Stimulated activated naive B cell treated with anti-CD40 and anti-IgM and Interleukin-4, amounts not matched to agents 10 μg/mL and 1 μg/mL and 100 μg/mL, for 72 hours (primary cell): ENCODE measurements at places on chromosomes 2 and 18.

GRCh38 chr2:45758018-45758417 is 106.5 kb downstream of the PRKCE start:
- no peak for DNase-seq

- no peak for DNase-seq
Observed at GRCh38 chr18:40360558-40360957, 1594.5 kb upstream of the PIK3C3 start.

DNA sequence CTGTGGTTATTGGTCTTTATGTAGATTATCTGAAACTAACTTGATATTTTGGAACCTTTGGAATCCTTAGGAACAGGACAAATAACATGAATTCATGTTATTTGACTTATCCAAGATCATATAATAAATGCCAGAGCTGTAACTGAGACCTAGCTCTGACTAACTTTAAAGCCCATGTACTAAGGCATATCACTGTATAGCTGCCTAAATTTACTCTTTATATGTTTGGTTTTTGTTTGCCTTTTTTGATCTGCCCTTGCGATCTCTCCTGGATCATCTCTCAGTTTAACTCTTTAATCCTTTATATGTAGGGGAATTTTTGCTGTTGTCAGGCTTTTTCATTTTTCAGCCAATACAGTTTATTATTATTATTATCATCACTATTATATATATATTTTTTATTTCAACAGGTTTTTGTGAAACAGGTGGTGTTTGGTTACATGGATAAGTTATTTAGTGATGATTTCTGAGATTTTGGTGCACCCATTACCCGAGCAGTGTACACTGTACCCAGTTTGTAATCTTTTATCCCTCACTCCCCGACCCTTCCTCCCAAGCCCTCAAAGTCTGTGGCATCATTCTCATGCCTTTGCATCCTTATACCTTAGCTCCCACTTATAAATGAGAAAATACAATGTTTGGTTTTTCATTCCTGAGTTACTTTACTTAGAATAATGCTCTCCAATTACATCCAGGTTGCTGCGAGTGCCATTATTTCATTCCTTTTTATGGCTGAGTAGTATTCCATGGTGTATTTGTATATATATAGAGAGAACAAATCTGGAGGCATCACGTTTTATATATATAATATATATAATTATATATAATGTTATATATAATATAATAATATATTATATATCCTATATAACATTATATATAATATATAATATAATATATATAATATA is 48.9 kb downstream of the APLF start:
- DNase-seq, result no peak

GRCh38 chr2:204234879-204235278 is 298.3 kb downstream of the ICOS start:
- DNase-seq, result no peak

GRCh38 chr2:49110571-49110970 is 43.7 kb downstream of the FSHR start:
- no peak for DNase-seq

GRCh38 chr2:7927691-7928090 is 754.2 kb upstream of the ID2 start:
- no peak for DNase-seq

GRCh38 chr2:160345071-160345764 is 145.1 kb upstream of the ITGB6 start:
- DNase-seq, result no peak

- DNase-seq, result no peak
Observed at GRCh38 chr18:62963507-62963906, 248.2 kb downstream of the PHLPP1 start.

- no peak for DNase-seq
Observed at GRCh38 chr2:193141-193671, 70.6 kb downstream of the SH3YL1 start.

DNA sequence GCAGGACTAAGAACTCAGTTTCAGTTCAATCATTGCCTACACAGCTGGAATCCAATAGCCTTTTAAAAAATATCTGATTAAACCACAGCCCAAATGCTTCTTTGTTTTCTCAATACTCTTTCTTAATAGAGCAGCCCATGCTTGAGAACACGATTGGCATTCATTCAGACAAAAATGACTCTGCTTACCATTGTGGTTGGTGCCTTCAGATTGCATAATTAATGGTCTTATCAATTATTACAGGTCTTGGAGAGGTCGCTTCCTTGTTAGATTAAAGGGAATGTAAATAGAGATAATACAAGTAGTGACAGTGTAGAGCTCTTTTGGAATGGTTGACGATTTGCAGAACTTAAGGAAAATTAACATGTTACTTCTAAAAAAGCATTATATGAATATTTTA is 107.2 kb downstream of the RNF152 start:
- DNase-seq, result no peak

GRCh38 chr18:78965917-78966792 is 13.5 kb upstream of the SALL3 start:
- DNase-seq, result no peak

GRCh38 chr2:2536416-2537056 is 205.5 kb upstream of the MYT1L start:
- no peak for DNase-seq

DNA sequence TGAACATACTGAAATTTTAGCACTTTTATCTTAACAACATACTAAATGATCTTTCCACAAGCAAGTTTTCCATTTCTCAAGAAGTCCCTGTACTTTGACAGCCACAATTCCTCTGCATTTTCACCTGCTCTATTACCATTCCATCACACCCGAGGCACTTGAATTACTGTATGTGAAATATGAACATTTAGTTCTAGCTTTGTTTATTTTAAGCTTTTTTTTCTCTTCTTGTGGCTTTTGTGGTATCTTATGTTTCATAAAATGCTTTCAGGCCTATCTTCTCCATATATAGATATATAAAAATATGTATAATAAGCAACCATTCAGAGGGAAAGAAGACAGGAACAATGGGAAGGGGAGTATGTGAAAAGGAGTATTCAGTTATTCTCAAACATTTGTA is 693.9 kb downstream of the SATB2 start:
- no peak for DNase-seq

DNA sequence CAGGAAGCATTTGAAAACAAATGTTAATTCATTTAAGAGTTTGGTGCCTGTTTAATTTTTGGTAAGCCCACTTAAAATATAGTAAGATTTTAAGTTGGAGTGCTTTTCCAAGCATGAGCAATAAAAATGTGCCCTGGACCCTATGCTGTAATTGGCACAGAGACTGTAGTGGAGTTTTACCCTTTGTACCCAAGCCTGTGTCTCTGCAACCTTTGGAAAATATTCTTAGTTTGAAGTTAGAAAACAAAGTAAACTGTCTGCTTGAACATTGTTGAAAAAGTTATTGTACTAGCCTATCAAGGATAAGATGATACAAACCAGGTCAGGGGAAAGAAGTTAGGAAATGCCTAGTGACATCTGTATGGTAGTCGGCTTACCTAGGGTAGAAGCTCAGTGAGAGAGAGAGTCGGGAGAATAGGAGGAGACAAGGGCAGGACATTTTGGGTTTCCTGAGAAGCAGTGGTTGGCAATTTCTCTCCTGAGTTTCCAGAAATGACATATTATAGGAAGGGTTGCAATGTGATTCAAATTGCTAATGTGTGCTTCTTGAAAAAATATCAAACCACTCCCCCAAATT is 66.5 kb downstream of the CCDC85A start:
- no peak for DNase-seq

DNA sequence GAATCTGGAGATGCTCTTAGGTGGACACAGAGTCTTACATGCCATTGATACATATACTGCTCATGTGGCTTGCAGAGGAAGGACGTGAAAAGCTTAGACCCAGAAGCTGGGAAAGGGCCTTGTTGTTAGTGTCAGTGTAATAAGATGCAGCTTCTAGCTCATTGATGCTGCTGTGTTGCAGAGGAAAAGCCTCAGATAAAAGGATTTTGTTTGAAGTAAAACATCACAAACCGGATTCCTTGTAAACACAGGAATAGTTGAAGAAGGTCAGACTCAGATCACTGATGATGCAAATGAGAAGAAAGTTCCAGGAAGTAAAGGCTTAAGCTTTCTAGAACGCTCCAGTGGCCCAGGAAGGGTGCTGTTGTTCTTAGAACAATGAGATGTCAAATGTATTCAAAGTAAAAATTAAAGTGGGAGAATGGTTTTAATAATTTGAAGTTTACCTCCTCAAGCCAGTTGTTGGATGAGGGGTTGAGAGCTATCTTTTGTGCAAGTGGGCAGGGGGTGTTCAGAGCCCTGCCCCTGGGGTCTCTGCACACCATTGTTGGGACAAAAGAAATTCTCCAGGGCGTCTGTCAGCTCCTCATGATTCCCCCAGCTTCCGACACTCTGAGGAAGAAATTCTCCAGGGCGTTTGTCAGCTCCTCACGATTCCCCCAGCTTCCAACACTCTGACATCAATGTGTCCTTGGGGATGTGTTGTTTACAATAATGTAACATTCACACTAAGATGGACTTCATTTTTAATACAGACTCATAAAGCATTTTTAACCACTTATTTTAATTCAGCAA is 61.3 kb upstream of the CHMP1B start:
- DNase-seq, result no peak

- DNase-seq, result no peak
Observed at GRCh38 chr2:237870754-237871651, 11.6 kb downstream of the RAMP1 start.

- no peak for DNase-seq
Observed at GRCh38 chr18:9008709-9009635, 93.5 kb upstream of the NDUFV2 start.

- DNase-seq, result no peak
Observed at GRCh38 chr18:46324087-46324955, 220.1 kb downstream of the HAUS1 start.

GRCh38 chr2:217664761-217665160 is 338.0 kb downstream of the TNS1 start:
- DNase-seq, result no peak

DNA sequence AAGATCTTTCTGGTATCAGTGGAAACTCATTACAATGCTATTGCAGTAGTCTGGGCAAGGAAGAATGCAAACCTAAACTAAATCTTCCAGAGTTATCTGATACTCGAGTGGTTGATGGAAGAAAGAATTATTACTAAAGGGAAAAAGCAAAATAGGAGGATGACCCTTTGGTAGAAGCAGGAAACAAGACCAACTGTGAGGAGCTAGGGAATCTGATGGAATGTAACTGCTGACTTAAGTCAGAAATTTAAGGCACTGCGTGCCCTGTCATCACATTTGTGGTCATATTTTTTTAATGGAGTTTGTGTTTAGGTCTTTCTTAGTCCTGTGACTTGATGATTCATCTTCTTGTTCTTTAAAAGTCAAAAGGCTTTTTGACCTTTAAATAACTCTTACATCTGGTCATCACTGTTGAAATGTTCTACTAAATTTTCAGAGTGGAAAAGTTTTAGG is 36.5 kb upstream of the ARMC9 start:
- no peak for DNase-seq

DNA sequence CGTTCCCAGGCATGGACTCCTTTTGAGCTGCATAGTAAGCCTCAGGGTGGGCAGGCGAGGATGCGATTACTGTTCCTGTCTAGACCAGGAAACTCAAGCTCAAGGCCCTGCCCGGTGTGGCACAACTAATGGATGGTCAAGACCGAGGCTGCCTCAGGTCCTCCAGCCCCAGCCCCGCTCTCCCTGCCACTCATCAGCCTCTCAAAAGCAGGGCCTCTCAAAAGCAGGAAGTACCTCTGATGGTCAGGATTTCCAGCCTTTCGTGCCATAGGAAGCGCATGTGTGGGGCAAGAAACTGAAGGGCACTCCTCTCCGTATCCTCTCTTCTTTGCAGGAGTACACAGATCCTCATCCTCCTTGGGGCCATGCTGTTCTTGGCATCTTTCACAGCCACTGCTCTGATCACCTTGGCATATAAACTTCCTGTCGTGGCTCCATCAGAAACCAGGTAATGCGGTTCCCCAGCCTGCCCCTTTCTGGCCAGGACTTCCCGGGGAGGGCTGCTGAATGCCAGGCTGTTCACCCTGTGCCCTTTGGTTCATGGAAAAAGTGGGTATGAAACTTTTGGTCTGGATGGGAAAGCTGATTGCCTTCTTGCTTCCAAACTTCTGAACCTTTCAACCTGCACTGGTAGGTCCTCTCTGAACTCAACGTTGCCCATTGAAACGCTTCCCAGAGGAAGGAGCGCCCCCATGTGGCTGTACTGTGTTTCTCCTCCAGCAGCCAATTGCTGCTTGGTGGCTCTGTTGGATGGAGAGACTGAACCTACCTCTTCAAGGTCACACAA is 82.8 kb upstream of the SEC11C start:
- peak; percentile 44 for DNase-seq

GRCh38 chr2:168255103-168255502 is 7.7 kb upstream of the STK39 start:
- no peak for DNase-seq

DNA sequence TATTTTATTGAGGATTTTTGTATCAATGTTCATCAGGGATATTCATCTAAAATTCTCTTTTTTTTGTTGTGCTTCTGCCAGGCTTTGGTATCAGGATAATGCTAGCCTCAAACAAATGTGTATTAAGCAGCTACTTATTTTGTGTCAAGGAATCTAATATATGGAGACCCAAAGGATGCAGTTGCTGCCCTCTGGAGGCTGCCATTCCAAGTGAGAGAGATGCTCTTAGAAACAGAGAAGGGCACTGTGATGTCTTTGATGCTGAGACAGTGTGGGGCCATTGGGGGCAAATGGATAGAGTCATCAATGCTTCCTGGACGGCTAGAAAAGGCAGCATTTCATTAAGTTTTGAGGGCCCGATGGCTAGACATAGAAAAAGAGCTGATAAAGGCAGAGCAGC is 292.6 kb downstream of the SETBP1 start:
- no peak for DNase-seq

DNA sequence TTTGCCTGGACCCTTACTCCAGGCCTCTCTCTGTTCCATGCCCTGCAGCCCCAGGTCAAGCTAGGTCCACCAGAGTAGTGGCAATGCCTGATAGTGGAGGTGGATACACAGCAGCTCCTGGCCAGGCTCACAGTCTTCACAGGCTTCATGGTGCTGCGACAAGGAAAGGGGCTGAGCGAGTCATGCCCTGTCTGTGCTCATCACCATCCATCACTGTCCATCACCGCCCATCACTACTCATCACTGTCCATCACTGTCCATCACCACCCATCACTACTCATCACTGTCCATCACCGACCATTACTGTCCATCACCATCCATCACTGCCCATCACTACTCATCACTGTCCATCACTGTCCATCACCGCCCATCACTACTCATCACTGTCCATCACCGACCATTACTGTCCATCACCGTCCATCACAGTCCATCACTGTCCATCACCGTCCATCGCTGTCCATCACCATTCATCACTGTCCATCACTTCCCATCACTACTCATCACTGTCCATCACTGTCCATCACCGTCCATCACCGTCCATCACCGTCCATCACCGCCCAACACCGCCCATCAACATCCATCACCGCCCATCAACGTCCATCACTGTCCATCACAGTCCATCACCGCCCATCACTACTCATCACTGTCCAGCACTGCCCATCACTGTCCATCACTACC is 57.1 kb upstream of the OTOS start:
- no peak for DNase-seq

DNA sequence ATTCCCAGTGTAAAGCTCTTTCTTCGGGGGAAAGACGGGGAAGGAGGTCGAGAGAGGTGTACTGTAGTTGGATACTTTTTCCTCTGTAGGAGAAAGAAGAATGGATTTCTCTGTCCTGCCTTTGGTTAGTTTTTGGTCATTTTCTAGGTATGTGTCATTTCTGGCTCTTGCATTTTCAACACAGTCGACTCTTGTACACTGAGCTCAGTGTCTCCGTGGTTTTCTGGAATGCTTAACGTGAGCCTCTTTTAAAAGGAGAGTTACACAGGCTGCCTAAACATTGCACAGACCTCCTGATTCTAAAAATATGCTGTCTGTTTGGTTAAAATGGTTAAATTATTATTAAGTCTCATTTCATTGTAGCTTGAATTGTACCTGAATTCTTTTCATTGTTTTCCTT is 21.8 kb upstream of the GLS start:
- DNase-seq, result no peak

GRCh38 chr2:224807153-224807964 is 91.2 kb upstream of the CCDC195 start:
- no peak for DNase-seq
